ENCODE measurements at places on chromosomes 3 and 15.

- H3K4me3 ChIP-seq = no peak overlapping the region
- DNase-seq = no peak
- H3K36me3 ChIP-seq = no peaks in the 10 kb centered on the region
- H3K4me1 ChIP-seq = no peaks in the 10 kb centered on the region
- H3K27me3 ChIP-seq = no peaks in the 10 kb centered on the region
- H3K27ac ChIP-seq = no peak overlapping the region
Measured at GRCh38 chr15:70132571-70132970, 34.9 kb upstream of the TLE3 start.

DNA sequence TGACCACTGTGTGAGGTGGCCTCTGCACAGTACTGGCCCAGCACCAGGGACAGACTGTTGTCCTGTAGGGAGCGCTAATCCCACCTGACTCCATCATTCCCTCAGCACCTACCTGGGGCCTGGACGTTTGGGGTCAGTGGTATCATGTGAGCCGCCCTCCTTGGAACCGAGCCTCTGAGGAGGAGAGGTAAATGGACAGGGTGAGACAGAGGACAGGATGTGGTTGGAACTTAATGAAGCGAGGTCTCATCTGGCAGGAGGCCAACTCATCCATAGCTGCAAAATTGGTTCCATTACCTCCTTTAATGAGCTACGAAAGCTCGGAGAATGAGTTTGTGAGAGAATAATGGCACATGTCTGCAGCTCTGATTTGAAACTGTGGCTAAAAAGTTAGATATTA is 13.9 kb downstream of the MAPKAPK3 start:
- H3K36me3 ChIP-seq = no peaks in the 10 kb centered on the region
- no peaks in the 10 kb centered on the region for H3K27me3 ChIP-seq
- no peak for DNase-seq
- H3K4me3 ChIP-seq = no peak overlapping the region

- no peak for DNase-seq
- H3K27me3 ChIP-seq = no peaks in the 10 kb centered on the region
- no peak overlapping the region for H3K27ac ChIP-seq
- H3K4me3 ChIP-seq = no peak overlapping the region
- no peaks in the 10 kb centered on the region for H3K36me3 ChIP-seq
Measured at GRCh38 chr3:122301063-122301462, 24.0 kb upstream of the CSTA start.

DNA sequence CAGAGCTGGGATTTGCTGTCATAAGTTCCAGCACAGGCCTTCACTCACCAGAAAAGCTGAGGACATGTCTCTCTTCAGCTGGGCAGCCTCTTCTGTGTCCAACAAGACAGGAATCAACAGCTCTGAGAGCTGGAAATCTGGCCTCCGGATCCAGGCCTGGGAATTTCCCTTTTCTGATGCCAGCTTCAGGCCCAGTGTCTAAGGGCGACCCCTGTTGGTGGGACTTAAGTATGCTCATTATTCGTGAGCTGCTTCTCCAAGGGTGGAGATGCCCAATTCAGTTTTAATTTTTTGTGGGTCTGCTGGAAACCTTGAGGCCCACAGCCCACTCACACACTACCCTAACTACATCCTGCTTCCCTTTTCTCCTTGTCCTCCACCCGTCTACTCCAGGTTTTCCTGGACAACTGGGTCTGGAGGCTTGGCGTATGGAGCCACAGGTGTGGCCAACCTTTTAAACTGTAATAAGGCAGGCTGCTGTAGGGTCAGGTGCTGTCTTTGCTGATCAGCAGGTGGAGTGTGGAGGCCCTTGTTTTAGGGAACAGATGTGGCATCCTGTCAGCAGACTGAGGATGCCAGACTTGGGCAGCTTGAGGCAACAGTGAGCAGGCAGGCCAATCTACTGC is 2.6 kb upstream of the CEMIP start:
- peaks cover 9% of the 10 kb centered on the region for H3K4me1 ChIP-seq
- peaks cover 50% of the 10 kb centered on the region for H3K27me3 ChIP-seq
- no peak overlapping the region for H3K27ac ChIP-seq
- peak; percentile 88 for DNase-seq
- H3K36me3 ChIP-seq = no peaks in the 10 kb centered on the region

GRCh38 chr15:74873756-74874424 is 725 bp upstream of the SCAMP2 start:
- H3K27me3 ChIP-seq = no peaks in the 10 kb centered on the region
- H3K4me1 ChIP-seq = peaks cover 4% of the 10 kb centered on the region
- H3K36me3 ChIP-seq = no peaks in the 10 kb centered on the region
- DNase-seq = peak; percentile 33
- no peak overlapping the region for H3K27ac ChIP-seq
- peak overlapping the region; percentile 86 for H3K4me3 ChIP-seq

DNA sequence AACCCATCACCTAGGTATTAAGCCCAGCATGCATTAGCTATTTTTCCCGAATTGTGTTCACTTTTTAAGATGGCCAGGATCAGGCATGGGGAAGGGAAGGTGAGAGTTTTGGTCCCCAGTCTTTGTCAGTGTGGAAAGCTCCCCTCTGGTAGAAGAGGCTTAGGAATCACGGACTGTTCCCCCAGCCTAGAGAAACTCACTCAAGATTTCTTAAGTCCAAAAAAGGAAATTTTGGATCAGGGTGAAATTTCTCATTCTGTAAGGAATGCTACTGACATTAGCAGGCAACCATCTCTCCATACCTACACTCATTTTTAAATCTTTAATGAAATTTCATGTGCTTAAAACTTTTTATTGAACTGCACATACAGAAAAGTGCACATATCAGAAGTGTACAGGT is 70.3 kb upstream of the GALNT15 start:
- no peak for DNase-seq
- H3K27ac ChIP-seq = no peak overlapping the region
- no peak overlapping the region for H3K4me3 ChIP-seq
- no peaks in the 10 kb centered on the region for H3K4me1 ChIP-seq

DNA sequence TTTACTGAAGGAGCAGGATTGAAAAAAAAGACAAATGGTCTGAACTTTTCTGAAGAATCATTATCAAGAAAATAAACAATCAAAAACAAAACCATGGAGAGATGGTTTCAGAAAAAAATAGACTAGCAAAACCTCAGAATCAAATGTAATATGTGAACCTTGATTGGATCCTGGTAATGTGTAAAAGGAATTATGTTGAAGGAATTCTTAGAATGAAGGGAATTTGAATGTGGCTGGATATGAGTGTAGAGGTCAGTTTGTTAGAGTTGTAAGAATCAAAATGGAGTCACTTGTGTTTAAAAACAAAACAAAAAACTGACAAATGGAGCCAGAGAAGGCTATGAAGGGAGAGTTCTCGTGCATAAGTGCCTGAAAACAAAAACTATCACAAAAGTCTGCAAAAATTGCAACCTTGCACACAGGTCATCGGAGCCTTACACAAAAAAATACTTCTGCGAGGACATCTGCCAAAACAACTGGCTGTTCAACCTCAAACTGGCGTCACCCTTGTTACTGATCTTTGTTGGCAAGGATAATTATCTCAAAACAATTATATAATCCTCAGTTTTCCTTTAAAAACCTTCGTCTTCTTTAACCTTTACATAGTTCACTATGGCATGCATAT is 19.1 kb upstream of the ATP13A3 start:
- no peak overlapping the region for H3K27ac ChIP-seq
- DNase-seq = no peak
- no peak overlapping the region for H3K4me3 ChIP-seq

- H3K27me3 ChIP-seq = peaks cover 23% of the 10 kb centered on the region
- H3K4me3 ChIP-seq = no peak overlapping the region
- H3K27ac ChIP-seq = no peak overlapping the region
- no peak for DNase-seq
Measured at GRCh38 chr3:30091686-30092085, 514.7 kb upstream of the TGFBR2 start.

GRCh38 chr3:27900316-27900715 is 178.2 kb upstream of the EOMES start:
- no peak for DNase-seq
- no peak overlapping the region for H3K4me3 ChIP-seq
- no peak overlapping the region for H3K27ac ChIP-seq
- no peaks in the 10 kb centered on the region for H3K36me3 ChIP-seq
